ENCODE measurements at places on chromosomes 11 and 22. TPM values are rescaled to one million over a fixed set of nuclear protein-coding genes. Genes with fewer than 3 reads are reported as not detected.

DNA sequence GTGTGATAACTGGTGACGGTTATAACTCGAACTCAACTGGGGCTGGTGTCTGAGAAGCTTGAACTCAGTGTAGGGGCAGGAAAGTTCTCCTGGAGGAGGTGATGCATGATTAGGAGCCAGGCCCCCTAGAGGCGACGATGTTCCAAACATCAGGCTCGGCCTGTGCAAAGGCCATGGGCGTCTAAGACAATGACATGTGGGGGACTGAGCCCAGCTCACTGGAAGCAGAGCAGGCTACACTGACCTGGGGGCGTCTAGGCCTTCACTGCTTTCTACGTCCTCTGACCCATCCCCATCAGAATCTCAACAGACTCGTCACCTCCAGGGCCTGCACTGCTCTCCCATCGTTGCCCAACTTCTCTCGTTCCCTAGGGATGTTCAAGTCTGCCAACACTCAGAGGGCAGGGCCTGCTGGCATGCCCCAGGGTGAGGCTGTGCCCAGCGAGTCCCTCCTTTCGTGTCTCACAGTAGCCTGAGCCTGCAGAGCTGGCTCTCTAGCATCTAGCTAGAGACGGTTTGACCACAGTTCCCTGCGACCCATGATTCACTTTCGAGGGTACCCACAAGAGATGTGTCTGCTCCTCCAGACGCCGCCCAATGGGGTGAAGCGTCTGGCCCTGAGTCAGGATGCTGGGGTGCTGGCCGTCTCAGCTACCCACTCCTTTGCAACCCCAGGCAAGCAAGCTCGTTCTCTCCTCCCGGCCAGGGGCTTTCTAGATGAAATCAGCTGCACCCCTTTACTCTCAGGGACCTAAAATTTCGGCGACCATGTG, 1.1 kb upstream of the ATG16L2 start:
- peak overlapping the region; percentile 99 for H3K27ac ChIP-seq
- peak; percentile 49 for DNase-seq
- no peaks in the 10 kb centered on the region for H3K36me3 ChIP-seq
- H3K27me3 ChIP-seq, result no peaks in the 10 kb centered on the region
- peak overlapping the region; percentile 98 for H3K4me3 ChIP-seq

The TPBGL gene
- 0.16 TPM for total RNA-seq

The OPCML gene
- total RNA-seq, result 0.76 TPM

The P2RX6 gene
- 14.4 TPM for total RNA-seq

DNA sequence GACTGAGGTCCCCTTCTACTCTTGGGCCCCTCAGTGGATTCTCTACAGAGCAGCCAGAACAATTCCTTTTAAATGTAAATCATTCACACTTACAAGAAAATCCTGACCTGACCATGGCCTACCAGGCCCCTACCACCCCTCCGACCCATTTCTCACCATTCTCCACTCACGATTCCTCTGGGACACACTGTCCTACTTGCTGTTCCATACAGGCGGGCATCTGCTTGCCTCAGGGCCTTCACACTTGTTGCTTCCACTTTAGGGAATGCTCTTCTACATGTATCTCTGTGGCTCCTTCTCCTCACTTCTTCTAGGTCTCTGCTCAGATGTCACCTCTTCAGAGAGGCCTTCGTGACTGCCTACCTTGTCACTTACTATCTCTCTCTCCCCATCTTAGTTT, 3.4 kb downstream of the USH1C start:
- H3K27ac ChIP-seq, result peak overlapping the region; percentile 70
- DNase-seq, result no peak
- no peaks in the 10 kb centered on the region for H3K36me3 ChIP-seq
- peaks cover 35% of the 10 kb centered on the region for H3K4me1 ChIP-seq

GRCh38 chr11:36693139-36693843, 95.3 kb upstream of the RAG2 start:
- H3K27ac ChIP-seq, result no peak overlapping the region

GRCh38 chr22:46379066-46379930, 43.8 kb downstream of the TRMU start:
- no peaks in the 10 kb centered on the region for H3K27me3 ChIP-seq
- H3K4me3 ChIP-seq, result no peak overlapping the region
- DNase-seq, result peak; percentile 49
- peaks cover 28% of the 10 kb centered on the region for H3K4me1 ChIP-seq

The RHOG gene
- total RNA-seq, result 18.0 TPM

The UPB1 gene
- total RNA-seq, result 1.2 TPM

DNA sequence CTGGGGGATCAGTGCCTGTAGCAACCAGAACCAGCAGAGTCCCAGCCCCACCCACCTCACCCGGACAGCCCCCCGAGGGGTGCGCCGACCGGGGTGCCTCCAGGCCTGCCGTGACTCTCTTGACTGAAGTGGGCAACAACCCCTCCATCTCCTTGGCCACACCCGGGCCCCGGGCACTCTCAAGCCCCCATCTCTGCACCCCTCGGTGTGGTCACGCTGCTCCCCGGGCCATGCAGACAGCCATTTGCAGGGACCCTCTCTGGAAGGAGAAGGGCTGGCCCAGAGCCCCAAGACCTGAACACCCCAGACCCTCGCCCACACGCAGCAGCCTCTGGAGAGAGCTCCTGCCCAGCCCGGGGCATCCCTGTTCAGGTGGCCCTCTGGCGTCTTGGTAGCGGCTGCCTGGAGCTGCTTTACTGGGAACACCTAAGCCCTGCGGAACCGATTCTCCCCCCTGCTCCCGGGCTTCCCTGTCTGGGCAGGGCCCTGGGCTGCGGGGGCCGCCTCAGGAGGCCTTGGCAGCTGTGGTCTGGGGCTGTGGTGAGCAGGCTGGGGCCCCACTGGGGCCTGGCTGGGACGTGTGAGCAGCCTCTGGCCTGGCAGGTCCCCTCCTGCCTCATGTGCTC, 84.9 kb downstream of the WNT7B start:
- no peaks in the 10 kb centered on the region for H3K36me3 ChIP-seq
- DNase-seq, result no peak
- H3K4me3 ChIP-seq, result no peak overlapping the region
- H3K4me1 ChIP-seq, result peaks cover 9% of the 10 kb centered on the region
- no peaks in the 10 kb centered on the region for H3K27me3 ChIP-seq

- H3K27ac ChIP-seq, result no peak overlapping the region
- H3K4me3 ChIP-seq, result peak overlapping the region; percentile 35
- DNase-seq, result peak; percentile 65
- no peaks in the 10 kb centered on the region for H3K36me3 ChIP-seq
- peaks cover 12% of the 10 kb centered on the region for H3K4me1 ChIP-seq
These were observed 105.3 kb upstream of the HSD17B12 start for GRCh38 chr11:43574949-43575912.

The SEC14L6 gene
- total RNA-seq, result 0.36 TPM

GRCh38 chr11:2689651-2690575, 9.9 kb downstream of the KCNQ1OT1 start:
- no peaks in the 10 kb centered on the region for H3K36me3 ChIP-seq
- H3K27ac ChIP-seq, result peak overlapping the region; percentile 32
- no peak for DNase-seq
- no peak overlapping the region for H3K4me3 ChIP-seq
- H3K4me1 ChIP-seq, result peaks cover 70% of the 10 kb centered on the region

The DCDC1 gene
- 2.4 TPM for total RNA-seq

DNA sequence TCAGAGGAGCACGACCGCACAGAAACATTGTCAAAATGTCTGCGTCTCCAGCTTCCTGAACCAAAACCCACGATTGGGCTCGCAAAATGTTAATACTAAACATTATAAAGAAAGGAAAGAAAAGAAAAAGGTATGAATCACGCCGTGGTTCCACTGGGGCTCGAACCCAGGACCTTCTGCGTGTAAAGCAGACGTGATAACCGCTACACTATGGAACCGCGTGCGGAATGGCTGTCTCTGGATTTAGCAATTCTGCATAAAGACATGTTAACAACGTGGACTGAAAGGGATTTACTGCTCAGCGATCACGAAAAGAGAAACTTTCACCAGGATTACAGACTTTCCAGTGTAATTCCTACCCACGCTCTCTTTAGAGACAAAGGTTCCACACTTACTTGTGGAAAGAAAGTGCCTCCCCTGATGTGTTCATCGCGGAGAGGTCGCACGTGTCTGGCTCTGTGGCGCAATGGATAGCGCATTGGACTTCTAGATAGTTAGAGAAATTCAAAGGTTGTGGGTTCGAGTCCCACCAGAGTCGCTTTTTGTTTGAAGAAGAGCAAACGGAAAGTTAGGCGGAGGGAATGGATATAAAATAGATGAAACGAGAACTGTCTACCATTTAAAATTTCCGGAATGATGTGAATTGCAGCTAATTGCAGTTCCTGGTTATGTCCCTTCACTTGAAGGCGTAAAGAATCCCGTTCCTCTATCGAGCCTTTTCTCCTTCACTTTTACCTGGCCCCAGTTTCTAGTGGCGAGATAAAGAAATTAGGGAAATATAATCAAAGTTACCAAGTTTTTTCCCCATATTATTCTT, 39.7 kb downstream of the OR4D9 start:
- H3K27ac ChIP-seq, result peak overlapping the region; percentile 93
- DNase-seq, result peak; percentile 88
- H3K4me3 ChIP-seq, result peak overlapping the region; percentile 33
- no peaks in the 10 kb centered on the region for H3K4me1 ChIP-seq

The CPT1B gene
- 24.8 TPM for total RNA-seq

- H3K27me3 ChIP-seq, result no peaks in the 10 kb centered on the region
- DNase-seq, result no peak
- H3K4me3 ChIP-seq, result no peak overlapping the region
- no peaks in the 10 kb centered on the region for H3K4me1 ChIP-seq
- peaks cover 7% of the 10 kb centered on the region for H3K36me3 ChIP-seq
These were observed 192.2 kb downstream of the UVRAG start for GRCh38 chr11:76007166-76007565.

DNA sequence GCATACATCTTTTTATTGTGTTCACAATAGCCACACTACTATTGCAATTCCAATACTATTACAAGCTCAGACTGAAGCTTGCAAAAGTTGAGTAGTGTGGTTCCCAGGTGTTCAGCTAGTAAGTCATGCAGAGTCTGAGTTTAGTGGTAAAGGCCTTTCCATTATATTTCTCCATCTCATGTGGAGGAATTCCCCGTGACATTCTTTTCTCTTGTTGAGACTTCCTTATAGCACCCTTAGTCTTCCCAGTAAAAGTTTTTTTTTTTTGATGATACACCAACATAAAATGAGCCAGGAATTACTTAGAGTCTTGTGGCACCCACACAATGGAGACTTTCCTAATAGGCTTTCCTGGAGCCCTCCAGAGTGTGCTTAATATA, 110.8 kb downstream of the UVRAG start:
- H3K27me3 ChIP-seq, result no peaks in the 10 kb centered on the region
- no peak overlapping the region for H3K4me3 ChIP-seq
- DNase-seq, result no peak
- peaks cover 19% of the 10 kb centered on the region for H3K4me1 ChIP-seq

Data from hepatocyte (in vitro differentiated cells).